Stimulated activated CD4-positive, alpha-beta T cell treated with anti-CD3 and anti-CD28 coated beads, Interleukin-2, amount 100 ng/mL, for 48 hours (primary cell): ENCODE measurements at places on chromosomes 4 and X.

GRCh38 chrX:39653691-39654090 lies 444.1 kb downstream of the BCOR start:
- DNase-seq = no peak

DNA sequence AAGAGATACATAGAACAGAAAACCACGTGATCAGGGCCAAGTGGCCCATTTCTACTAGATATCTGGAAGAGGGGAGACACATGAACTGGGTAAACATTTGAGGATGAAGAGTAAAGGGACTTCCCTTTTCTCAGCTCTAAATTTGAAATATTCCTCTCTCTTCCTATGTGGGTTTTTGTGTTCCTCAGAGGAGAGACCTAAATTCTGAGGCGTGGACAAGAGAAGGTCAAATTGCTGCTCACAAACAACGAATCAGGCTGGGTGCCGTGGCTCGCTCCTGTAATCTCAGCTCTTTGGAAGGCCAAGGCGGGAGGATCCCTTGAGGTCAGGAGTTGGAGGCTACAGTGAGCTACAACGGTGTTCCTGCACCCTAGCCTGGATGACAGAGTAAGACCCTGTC lies 216.0 kb downstream of the PTTG2 start:
- no peak for DNase-seq

DNA sequence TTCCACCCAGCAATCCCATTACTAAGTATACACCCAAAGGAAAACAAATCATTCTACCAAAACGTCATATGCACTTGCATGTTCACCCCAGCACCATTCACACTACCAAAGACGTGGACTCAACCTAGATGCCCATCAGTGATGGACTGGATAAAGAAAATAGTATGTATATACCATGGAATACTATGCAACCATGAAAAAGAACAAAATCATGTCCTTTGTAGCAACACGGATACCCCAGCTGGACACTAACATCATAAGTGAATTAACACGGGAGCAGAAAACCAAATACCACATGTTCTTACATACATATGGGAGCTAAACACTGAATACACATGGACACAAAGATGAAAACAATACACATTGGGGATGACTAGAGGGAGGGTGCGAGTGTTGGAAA lies 309.1 kb upstream of the KLF3 start:
- DNase-seq = no peak

DNA sequence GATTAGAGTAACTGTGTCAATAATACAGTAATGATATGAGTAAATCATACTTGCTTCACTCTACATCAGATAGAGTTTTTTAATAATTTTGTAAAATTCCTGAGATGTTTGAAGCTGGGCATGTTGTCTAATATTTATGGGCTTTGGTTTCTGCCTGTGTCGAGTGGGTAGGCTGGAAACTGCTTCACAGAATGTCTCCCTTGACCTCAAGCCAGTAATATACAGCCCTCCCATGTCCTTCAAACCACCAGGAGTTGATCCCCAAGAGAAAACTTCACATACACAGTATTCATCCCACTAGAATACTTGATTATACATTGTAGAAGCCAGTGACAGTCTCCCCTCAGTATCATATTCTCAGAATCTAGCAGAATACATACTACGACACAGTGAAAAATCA lies 284.8 kb upstream of the TENM3 start:
- DNase-seq = no peak

DNA sequence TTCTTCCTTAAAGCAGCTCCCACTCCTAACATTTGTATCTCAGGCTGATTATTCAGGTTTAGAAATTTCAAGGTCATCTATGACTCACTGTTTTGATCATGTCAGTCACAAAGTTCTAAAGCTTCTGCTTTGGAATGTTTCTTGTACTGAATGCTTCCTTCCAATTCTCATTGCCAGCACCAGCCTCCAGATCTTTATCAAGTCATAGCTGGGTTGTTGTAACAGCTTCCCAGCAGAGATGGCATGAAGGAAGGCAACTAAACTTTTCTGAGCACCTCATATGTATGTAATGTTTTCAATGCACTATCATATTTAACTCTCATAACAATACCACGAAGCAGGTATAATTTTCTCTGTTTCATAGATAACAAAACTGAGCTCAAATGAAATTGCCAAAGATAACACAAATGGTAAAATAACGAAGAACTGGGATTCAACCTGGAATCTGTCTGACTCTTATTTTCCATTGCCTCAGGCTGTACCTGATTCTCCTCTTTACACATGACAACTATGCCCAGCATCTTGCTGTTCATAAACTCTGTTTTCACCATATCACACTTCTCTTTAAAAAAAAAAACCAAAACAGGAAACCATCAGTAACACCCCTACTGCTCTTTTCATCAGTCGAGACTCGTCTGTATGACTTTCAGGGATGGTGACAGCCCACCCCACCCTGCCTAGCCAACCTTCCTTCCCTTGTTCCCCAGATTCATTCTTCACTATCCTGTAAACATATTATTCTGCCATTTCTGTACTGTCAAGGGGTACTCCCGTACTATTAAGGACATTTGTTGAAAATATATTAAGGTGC lies 13.4 kb downstream of the TRPC3 start:
- no peak for DNase-seq
